Hepatic stellate cell (primary cell): ENCODE measurements at places on chromosomes 5 and 9.
A peak's percentile ranks its signal among the peaks of the same experiment; 100 is the strongest.

DNA sequence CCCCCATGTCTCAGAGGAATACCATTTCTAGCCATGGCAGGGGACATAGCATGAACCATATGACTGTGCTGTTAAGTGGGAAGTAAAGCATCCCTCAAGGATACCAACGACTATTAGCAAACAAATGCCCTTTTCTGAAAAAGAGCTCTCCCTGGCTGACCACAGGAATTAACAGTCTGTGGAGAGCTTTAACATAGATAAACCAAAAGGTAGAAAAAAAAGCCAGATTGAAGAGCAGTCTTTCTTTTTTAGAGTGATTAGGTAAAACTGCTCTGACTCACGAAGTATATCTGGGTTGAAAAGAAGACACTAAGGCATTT, 532.7 kb upstream of the DMAC1 start:
- DNase-seq, result no peak

DNA sequence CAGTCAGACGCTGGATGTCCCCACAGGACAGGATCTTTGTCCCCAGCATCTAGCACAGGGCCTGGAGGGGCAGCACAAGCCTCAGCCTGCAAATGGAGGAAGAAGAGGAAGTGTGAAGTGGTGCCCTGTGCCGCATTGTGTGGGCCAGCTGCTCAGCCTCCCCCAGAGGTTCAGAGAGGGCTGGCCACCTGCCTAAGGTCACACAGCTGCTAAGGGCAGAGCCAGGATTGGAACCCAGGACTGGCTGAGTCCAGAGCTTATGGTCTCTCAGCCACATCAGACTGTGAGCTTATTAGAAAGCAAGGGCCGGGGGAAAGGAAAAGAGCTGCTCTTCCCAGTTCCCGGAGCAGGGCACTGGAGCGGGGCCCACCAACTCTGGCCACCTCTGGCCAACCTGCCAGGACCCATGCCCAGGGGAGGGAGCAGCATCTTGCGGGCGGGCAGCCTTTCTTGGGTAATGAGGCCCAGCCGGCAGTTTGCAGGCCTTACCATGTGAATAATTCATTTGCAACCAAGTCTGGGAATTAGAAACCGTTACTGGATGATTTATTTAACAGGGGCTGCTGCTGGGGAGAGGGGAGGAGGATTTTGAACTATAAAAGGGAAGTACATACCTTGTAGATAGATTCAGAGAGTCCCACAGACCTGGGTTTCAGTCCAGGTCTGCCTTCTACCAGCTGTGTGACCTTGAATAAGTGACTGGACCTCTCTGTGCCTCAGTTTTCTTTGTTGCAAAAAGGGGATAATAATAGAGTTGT, 11.6 kb upstream of the CRB2 start:
- DNase-seq, result no peak

DNA sequence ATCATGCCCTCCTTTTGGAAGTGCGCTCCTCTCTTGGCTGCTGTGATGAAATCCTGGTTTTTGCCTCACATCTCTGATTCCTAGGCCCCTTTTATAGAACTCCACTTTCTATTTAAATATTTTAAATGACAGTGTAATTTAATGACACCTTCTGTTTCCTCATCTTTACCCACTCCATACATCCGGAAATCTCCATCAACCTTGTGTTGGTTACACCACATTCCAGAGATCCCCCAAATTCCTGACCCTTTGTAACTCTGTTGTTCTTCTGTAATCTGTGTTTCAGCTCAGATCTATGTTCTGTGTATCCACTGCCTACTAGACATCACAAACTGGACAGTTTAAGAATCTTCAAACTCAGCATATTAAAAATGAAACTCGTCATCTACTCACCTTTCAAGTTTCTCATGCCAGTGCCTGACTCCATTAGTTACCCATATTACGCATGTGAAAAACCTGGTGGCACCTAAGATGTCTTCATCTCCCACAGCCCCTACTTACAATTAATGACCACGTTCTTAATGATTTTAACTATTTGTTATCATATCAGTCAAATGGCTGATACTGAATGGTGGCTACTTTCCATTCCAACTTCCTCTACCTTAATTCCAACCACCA, 25.1 kb downstream of the PARP8 start:
- no peak for DNase-seq

GRCh38 chr5:129500101-129500500, 40.0 kb downstream of the ADAMTS19 start:
- DNase-seq, result no peak

- DNase-seq, result no peak
Measured at GRCh38 chr5:43573058-43573457, 16.2 kb upstream of the PAIP1 start.

- DNase-seq, result no peak
Measured at GRCh38 chr5:109312695-109313094, 97.1 kb downstream of the PJA2 start.

DNA sequence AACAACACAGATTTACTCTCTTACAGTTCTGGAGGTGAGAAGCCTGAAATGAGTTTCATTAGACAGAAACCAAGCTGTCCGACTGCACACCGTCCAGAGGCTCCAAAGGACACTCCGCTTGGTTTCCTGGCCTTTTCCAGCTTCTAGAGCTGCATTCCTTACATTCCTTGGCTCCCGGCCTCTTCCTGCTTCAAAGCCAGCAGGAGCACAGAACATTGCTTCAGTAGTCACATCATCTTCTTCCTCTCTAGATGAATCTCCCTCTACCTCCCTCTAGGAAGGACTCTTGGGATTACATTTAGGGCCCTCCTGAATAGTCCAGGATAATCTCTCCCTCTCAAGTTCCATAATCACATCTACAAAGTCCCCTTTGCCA, 213.3 kb downstream of the CDK5RAP2 start:
- DNase-seq, result peak; percentile 89

DNA sequence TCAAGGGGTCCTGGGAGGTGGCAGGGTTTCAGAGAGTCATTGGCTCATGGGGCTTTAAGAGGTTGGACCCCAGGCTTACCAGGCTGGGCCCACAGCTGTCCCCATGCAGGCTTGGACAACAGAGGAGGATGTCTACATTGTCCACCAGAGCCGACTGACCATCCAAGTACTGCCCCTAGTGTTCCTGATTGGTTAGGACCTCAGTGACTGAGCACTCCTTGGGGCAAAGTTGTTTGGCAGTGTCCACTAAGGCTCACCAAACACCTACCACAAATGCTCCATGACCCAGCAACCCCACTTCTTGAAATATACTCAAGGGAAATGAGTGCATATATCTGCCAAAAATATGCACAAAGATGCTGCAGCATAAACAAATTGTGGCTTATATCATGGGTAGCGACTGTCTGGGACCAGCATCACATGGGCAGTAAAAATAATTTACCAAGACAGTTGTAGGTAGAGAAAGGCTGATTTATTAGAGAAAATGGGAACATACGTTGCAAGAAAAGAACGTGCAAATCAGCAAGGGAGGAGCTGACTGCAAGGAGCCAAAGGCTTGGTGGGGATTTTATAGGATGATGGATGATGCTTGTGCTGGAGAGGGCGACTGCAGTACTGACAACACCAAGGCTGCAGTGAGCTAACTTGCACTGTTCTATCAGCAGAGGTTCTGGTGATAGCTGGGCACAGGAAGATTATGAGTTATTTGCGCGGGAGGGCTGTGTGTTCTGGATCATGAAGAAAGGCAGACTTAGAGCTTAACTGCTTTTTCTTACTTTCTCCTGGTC, 265.2 kb downstream of the GADD45G start:
- no peak for DNase-seq
